Effector CD4-positive, alpha-beta T cell (primary cell): ENCODE measurements at places on chromosomes 4 and X.

DNA sequence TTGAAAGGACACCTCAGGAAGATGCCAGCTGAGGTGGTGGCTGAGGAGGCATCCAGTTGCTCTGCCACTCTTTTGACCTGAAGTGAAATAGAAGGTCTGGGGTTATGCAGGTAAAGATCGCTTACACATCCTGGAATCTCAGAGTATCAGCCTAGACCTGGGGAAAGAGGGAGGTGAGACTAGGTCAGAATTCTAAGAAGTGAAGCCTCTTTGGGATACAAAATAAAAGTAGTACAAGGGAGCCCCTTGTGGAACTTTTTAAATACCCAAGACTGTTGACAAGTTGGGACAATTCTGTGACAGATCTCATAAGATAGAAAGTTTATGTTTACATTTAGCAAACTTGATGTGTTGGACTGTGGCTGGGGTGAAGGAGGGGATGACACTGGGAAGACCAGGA is 263.1 kb downstream of the SPRY1 start:
- DNase-seq = no peak

- no peak for DNase-seq
Measured at GRCh38 chr4:7956270-7956808, 16.7 kb upstream of the AFAP1 start.

- DNase-seq = no peak
Measured at GRCh38 chr4:185167234-185167633, 24.2 kb downstream of the SLC25A4 start.

DNA sequence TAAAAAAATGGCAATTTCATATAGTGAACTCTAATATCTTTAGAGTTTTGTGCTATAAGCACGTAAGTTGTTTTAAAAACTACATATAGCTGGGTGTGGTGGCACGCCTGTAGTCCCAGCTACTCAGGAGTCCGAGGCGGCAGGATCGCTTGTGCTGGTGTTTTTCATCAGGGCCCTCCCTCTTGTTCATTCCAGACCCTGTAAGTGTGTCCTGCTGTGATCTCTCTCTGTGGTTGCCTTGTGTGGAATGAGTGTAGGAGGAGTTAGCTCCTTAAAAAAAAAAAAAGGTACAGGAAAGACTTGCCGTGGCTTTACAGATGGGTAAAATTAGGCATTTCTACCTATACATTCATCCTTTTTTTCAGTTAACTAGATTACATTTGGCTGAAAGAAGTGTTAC is 35.4 kb downstream of the RBBP7 start:
- DNase-seq = no peak

DNA sequence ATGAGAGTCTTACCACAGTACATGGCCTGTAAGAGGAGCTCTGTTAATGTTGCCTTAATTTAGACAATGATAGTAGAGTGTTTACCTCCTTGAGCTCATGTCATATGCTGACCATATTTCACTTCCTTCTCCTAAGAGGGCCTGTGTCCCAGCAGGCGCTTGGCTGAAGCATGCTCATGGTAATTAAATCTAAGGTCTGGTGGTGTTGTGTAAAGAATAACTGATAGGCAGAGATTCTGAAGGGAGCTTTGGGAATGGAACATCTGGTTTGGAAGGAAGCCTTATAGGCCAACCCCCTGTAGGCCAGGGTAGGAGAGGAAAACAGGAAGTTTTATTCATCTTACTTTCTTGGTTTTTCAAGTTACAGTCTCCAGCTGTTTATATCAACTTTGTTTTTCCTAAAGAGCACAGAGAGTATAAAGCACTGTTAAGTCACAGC is 300.2 kb downstream of the USP46 start:
- no peak for DNase-seq

DNA sequence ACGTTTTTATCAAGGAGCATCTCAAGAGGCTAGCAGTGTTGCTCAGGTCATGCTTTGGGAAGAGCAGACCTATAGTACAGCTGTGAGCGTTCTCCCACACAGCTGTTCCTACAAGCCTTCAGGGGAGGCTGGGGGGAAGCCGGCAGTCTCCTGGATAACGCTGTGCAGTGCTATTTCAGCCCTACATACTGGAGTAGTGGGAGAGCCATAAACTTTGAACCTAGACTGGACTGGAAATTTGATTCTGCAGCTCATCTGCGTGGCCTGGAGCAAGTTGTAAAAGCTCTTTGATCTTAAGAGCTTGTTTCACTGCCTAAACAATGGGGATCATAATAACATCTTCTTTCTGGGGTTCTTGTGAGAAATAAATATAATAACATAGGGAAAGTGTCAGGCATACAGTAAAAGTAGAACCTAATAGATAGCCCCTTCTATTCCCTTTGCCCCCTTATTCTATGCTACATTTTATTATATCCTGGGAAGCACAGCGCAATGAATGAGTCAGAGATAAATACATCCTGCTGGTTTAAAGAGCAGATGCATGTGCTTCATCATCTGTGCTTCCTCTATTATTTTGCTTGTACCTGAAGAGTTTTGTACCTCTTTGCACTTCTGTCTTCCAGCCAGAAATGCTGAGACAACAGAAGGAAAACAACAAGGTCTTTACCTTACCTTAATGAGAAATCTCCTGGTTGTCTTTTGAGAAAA is 14.7 kb upstream of the AMBN start:
- DNase-seq = no peak

DNA sequence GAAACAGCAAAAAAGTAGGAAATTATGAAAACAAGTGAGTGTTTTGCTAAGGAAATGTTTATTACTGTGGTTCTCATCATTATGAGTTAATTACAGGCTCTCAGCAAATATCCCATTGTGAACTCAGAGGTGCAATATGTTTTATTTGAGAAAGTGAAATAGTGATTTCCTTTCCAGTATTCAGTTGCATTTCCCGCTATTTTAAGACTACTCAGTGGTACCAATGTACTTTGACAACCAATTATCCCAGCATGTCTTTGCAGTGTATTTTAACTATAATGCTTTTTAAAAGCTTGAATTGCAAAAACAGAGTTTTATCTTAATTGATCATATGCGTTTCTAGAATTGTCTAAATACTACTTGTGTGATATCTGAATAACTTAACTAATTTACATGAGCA is 383.8 kb upstream of the TENM3 start:
- no peak for DNase-seq

DNA sequence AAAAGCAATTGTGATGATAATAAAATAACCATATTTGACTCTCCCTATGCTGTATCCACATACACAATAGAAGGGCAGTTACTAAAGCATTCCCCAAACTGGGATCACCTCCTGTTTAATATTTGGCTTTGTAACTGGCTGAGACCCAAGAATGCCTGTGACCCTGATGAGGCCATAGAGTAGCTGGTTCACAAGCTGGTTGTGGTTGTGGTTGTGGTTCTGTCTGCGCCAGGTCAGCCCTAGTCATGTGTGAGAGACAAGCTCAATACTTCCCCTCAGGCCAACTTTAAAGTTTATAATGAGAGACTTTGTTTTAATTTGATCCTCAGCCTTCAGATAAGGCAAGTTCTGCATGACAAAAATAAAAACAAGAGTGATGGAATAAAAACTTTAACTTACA is 209.9 kb downstream of the PARM1 start:
- no peak for DNase-seq

GRCh38 chr4:4803216-4803911 is 56.1 kb upstream of the MSX1 start:
- DNase-seq = no peak

DNA sequence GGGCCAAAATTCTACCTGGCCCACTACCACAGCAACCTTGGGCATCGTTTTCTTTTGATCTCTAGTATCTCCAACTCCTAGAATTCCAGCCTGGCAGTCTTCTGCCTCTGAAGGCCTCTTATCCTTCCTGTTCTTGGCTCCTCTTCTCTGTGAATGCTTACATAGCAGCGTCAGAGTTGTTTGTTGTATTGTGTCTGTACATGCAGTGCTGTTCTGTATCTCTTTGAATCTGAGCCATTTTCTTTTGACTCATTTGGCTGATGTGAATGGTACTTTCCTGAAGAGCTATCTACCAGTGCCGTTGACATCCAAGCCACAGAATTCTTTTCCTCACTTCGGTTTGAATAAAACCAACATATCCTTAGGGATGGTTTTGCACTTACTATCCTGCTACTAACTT is 79.2 kb downstream of the TMEM164 start:
- DNase-seq = no peak

DNA sequence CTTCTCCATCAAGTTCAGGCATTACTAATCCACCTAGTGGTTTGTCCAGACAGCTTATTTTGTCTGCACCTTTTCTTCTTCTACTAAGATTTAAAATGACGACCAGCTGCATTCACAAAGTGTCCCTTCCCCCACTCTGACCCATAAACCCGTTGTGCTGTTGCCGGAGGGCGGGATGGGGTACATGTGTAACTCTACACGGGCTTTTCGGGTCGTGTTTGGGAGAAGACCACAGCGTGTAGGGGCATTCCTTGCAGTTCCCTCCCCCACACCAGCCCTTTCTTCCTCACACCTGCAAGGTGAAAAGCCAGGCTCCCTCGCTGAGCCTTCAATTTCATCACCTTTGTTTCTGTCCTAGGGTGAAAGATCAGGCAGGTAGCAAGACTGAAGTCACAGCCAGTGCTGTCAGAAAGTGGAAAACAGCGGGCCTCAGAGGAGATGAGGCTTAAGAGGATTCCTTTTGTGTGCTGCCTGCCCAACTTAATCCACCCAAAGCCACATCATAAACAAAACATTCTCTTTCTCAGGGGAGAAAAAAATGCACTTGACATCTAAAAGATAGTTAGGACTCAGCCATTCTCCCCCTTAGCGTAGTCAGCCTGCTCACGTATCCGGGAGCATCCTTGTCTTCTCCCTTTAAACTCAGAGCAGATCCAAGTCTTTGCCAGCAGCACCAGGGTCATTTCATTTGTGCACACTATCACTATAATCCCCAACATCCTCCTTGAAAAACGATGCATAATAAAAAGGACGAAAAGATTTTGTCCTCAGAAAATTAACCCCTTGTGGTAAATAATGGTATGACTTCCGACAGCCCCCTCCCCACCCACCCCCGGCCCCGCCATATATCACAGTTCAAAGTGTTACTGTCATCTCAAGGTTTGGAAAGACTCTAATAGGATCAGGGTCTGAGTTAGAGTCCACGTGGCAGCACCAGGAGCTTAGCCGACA is 599.0 kb downstream of the RAB28 start:
- no peak for DNase-seq

GRCh38 chr4:54433686-54434085 is 204.6 kb downstream of the PDGFRA start:
- no peak for DNase-seq

DNA sequence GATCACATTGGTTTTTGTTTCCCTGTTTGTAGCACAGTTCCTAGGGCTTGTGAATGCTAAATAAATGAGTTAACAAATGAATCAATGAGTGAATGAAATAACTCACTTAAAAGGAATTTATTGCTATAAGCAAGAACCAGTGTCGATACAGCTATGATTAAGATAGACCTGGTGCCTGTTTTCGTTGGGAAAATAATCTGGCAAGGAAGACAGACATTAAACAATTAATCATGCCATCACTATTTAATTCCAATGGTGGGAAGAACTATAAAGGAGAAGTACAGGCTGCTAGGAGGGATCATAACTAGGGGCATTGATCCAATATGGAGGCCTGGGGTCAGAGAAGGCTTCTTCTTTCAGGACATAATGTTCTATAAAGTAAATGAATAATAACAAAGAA is 4.5 kb upstream of the CBR4 start:
- no peak for DNase-seq

DNA sequence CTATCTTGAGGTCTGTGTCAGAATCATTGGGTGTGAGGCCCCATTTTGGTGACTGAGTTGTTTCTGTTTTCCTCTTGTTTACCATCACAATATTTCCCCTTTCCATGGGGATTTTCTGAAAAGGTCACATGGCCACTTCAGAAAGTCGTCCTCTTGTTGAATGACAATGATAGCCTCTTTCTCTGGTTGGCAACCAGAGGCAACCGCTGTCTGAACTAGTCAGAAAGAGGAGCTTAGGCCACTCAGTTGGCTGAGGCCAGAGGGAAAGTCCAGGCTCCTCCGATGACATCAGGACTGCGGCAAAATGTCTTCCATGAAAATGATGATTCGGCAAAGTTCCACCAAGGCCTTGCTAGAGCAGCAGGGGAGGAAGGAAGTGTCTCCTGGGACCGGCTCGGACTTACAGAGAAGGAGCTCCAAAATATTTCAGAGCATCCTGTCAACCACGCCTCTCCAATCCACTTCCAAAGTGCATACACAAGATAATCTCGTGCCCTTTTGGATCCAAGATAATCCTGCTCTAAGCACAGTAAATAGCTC is 19.1 kb upstream of the RBM47 start:
- no peak for DNase-seq

DNA sequence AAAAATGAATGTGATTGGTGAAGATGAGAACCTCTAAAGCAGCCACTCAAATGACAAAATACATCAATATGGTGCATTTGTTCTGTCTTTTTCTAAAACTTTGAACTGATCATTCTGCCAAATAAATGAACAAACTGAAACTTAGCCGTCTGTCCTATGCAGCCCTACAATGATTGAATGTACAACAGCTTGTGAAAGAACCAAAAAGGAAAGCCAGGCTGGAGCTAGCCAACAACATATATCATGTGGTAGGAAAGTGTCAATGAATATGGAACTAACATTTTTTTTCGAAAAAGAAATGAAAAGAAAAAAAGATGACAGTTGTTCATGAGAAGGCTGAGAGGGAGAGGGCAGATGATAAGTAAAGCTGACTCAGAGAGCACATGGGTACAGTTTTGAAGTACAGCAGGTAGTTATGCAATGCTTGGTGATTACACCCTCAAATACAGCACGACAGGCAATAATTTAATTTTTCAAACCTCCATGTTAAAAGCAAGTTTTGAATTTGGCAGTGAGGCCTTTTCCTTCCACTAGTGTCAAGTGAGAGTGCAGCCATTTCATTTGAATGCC is 21.2 kb upstream of the SLC7A11 start:
- DNase-seq = no peak

GRCh38 chr4:40340030-40340429 is 4.9 kb downstream of the CHRNA9 start:
- no peak for DNase-seq

DNA sequence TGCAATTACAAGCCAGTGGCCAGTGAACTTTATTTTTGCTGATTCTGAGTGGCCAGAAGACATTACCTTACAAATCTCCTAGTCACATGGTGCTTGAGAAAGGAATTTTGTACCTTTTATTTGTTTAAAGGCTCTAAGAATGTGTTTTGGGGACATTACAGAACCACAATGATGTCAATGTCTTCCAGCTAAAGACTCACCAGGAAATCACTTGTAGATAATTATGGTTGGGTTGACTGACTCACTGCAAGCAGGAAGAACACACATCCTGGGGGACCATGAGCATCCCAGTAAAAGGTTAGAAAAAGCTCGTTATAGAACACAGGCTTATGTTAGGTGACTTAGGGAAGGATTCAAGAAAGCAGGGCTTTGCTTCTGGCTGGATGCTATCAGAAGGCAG is 119.4 kb upstream of the FAM9B start:
- DNase-seq = no peak
